ENCODE measurements at places on chromosomes 3 and 15. TPM values are rescaled to one million over a fixed set of nuclear protein-coding genes. Genes with fewer than 3 reads are reported as not detected.

Gene NOX5
- 0.54 TPM for total RNA-seq

Gene ALDH1A2
- 37.5 TPM for total RNA-seq

- no peaks in the 10 kb centered on the region for H3K36me3 ChIP-seq
- H3K4me3 ChIP-seq = no peak overlapping the region
- H3K27ac ChIP-seq = no peak overlapping the region
- peak; percentile 39 for DNase-seq
These were observed 258.9 kb downstream of the UACA start for GRCh38 chr15:70504299-70504951.

DNA sequence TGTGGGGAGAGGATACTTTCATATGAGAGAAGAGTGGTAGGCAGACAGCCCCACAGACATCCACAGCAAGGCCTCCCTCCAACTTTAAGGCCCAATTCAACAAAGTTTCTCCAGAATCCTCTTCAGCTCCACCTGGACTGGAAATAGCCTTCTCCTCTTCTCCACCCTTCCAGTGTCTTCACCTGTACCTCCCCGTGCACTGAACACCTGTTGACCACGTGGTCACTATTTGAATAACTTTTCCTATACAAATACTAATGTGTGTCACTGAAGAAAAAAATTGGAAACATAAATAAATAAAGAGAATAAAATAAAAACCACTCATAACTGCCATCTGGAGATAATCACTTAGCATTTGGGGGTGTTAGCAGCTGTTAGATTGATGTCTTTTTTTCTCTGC lies 52.9 kb downstream of the CCNL1 start:
- no peaks in the 10 kb centered on the region for H3K27me3 ChIP-seq
- no peak overlapping the region for H3K27ac ChIP-seq

DNA sequence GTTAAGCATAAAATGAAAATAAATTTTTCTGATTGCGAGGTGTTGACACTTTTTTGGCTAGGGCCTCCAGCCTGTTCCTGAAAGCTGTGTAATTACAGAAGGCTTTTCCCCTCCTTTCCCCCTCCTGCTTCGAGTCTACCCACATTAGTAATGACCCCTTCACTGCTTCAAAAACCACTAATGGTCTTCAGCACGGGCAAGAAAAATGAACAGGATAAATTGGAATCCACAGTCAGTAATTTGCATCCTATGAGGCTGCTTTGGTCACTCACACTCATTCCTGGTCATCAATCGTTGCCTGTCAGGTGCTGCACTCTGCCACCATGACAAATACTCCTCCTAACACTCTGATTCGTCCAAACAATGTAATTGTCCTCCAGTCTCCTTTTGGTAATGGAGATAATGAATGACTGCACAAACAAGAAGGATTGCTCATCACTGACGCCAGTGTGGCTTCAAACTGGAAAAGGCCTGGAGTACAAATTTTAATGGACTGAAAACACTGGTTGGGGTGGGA lies 148.6 kb downstream of the MEIS2 start:
- H3K36me3 ChIP-seq = peaks cover 4% of the 10 kb centered on the region
- no peak overlapping the region for H3K27ac ChIP-seq
- H3K4me3 ChIP-seq = no peak overlapping the region
- H3K4me1 ChIP-seq = peaks cover 4% of the 10 kb centered on the region

DNA sequence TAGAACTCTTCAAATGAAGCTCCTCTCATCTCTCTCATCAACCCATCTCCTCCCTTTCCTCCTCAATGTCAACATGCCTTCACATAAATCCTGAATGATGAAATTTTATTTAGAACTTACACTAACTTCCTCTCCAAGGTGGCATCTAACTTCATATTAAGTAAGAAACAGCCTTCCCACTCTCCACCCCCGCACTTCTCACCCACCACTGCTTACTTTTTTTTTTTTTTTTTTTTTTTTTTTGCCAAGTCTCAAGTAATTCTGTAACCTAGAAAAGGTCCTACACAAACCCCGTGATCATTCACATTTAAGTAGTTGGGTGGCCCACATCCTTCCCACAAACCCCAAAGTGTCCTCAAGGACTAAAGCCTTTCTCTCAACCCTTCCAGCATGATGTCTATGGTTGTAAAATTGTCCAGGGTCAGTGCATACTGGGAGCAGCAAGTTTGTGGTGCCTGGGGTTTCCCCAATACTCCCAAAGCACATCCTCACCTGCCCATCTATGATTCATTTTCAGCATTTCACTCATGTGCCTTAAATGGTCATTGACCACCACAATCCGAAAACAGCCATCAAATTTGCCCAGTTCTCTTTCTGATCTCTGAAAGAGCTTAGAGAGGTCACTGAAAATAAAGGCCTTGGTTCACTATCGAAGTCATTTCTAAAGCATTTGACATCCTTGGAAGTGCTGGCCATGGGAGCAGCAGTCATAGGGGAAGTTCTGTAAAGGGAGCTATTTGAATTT lies 47.2 kb downstream of the CD86 start:
- no peak for DNase-seq
- H3K4me1 ChIP-seq = no peaks in the 10 kb centered on the region
- no peak overlapping the region for H3K4me3 ChIP-seq
- no peak overlapping the region for H3K27ac ChIP-seq
- no peaks in the 10 kb centered on the region for H3K36me3 ChIP-seq

Data from thoracic aorta (tissue), 2 donors.